Fibroblast of villous mesenchyme (primary cell): ENCODE measurements at places on chromosomes 2 and 18. TPM values are rescaled to one million over a fixed set of nuclear protein-coding genes. Genes with fewer than 3 reads are reported as not detected.

DNAH7 gene
- under 0.01 and 0.32 TPM in 2 replicates for total RNA-seq

SPATS2L gene
- 60.6 and 65.6 TPM in 2 replicates for total RNA-seq

NLRC4 gene
- not detected in 2 replicates for total RNA-seq

PLA2R1 gene
- total RNA-seq, result 8.4 and 13.0 TPM in 2 replicates

GIGYF2 gene
- 46.4 and 63.9 TPM in 2 replicates for total RNA-seq

DNA sequence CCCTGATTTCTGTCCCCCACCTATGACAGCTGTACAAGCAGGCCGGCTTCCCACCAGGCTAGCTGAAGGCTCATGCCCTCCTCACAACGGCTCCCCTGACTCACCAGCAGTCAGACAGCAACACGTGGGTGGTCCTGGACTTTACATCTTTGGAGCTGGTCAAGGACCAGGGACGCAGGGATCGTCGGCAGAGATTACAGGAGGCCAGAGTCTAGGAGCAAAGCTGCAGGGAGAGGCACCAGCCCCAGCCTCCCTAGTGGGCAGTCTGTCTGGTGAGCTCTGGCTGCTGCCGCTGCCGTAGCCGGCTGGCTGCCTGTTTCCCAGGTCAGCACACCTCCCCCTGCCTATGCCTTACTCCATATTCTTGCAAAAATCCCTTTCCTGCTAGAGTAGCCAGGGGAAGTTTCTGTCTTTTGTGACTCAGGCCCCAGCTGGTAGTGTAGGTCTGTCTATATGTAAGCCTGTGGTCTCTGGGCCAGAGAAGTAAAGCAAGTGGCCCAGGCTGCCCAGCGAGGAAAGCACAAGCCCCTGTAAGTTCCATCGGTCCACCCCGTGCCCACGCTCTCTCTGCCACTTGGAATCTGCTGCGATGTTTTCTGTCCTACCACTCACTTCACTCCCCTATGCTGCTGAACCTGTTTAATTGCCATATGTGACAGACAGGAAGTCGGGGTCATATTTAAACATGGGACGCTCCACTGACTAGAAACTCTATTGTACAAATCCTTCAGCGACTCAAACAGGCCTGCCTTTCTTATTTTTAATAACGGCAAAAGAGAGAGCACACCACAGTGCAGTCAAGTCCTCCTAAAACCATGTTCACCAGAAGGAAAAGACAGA lies 2.4 kb upstream of the ARHGEF4 start:
- no peak for DNase-seq

GRCh38 chr2:66236816-66237802 lies 197.8 kb upstream of the MEIS1 start:
- peak; percentile 2 for DNase-seq

DNA sequence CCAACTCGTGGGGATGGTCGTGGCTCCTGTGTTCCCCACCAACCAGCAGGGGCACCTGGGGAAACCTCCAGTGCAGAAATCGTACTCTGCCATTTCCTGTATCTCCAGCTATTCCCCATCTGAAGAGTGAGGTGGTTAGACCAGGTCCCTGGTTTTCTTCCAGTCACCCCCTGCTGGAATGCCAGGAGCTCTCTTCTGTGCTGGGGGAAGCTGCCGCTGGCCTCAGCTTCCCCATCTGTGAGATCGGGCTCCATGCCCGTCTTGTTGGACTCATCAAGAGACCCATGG lies 119.7 kb downstream of the INHBB start:
- no peak for DNase-seq

GRCh38 chr18:79549638-79550000 lies 130.0 kb upstream of the CTDP1 start:
- no peak for DNase-seq
